ENCODE measurements at places on chromosomes 2 and 18.

DNA sequence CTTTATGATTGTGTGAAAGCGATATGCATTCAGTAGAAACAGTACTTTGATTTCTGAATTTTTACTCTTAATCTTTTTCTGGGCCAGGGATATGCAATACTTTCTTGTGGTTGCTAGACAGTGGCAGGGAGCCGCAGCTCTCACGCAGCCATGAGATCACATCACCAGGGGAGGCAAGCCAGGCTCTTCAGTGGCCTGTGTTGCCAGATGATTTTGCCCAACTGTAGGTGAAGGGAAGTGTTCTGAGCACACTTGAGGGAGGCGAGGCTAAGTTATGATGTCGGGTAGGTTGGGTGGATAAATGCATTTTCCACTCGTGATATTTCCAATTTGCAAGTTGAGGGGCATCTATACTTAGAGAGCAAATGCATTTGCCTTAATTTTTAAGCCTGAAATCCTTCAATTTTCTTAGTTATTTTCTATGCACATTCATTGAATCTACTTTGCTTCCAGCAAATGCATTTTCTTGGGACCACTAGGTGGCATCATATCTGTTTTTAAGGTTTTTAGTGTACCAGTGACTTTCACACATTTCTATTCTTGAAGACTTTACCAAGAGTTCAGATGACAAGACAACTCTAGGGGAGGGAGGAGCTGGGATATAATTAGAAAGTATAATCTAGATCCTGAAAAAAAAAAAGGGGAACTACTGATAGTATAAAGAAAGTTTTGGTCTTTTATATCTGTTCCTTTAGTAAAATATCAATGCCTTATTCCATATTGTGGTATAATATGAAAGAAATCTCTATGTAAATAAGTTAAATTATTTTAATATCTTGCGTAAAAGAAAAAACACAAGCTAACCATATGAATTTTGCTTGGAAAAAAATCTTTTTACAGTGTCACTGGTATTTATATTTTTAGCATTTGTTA lies 643.3 kb downstream of the SOCS6 start:
- DNase-seq = no peak

- DNase-seq = no peak
Observed at GRCh38 chr2:199223791-199224190, 233.9 kb downstream of the SATB2 start.

- no peak for DNase-seq
Observed at GRCh38 chr18:56284319-56284718, 354.1 kb downstream of the TXNL1 start.

GRCh38 chr18:75071484-75071785 lies 137.5 kb downstream of the PTGR3 start:
- DNase-seq = no peak

DNA sequence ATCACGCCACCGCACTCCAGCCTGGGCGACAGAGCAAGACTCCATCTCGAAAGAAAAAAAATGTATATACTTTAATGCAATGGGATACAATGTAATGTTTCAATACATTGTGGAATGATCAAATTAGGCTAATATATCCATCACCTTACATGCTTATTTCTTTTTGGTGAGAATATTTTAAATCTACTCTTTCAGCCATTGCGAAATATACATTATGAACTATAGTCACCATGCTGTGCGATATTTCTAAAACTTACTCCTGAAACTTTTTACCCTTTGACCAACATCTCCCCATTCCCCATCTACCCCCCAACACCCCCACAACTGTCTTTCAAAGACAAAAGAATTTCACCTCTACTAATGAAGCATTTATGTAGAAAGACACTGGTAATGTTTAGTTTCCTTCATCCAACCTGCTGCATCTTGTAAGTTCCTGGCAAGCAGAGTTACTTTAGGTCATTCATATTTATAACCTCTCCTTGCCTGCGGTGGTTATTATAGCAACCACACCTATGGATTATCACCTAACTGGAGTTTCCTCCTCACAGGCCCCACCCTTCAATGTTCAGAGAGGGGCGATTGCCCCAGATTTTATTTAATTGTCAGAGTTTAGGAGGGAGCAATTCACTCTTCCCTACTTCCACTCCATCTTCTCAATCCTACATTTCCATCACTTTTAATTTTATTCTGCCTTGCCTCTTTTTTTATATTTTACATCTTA lies 1.2 kb upstream of the ME2 start:
- DNase-seq = no peak

- no peak for DNase-seq
Observed at GRCh38 chr2:199982126-199982843, 26.9 kb downstream of the MAIP1 start.

DNA sequence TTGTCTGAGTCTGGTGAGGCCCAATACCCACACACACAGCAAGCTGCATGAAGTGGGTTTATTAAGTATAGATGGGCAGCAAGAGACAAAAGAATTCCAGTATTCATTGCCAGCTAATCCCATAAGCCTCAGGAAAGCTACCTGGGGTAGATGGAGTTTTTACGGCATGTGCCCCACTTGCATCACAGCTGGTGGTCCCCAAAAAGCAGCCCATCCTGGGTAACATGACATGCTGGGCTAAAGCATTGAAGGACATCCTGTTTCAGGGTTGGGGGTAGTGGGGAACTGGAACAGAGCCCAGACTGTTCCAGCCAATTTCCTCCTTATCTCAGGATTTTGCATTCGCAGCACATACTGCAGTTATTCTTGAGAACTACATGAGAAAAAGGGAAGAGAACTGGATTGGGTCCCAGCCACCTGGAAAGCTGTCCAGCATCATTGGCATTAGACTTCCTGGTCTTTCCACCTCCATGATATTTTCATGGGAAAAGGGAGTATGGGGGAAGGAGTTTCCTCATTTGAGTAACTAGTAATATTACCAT lies 240.1 kb upstream of the MMADHC start:
- DNase-seq = no peak

DNA sequence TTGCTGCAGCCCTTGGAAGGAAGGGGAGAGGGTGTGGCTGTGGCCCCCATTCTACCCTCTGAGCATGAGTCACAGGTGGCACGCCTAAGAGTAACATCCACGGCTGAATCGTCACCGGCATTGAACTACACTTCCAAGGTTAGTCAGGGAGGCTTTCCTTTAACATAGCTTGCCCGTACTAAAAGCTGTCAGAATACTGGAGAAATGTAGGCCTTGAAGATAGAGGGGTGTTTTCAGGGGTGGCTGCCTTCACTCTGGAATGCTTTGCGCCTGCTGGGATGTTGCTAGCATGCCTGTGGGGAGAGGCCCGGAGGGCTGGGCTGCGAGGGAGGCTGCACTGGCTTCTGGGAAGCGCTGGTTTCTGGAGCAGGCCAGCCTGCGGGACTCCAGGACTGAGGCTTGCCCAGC lies 333.7 kb downstream of the AGAP1 start:
- DNase-seq = no peak

DNA sequence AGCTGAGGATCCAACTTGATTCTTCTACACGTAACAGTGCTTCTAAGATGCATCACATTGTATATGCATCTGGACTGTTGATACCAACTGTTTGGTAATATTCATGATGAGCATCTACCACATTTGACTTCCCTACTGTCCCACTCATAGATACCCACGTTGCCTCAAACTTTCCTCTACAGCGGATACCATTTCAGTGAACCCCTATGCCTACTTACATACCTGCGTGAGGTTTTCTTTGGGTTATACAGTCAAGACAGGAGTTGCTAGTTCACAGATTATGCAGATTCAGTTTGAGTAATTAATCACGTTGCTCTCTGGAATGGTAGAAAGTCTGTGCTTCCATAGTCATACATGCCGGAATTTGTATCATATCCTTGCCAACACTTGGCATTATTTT lies 40.0 kb downstream of the EPC2 start:
- no peak for DNase-seq

DNA sequence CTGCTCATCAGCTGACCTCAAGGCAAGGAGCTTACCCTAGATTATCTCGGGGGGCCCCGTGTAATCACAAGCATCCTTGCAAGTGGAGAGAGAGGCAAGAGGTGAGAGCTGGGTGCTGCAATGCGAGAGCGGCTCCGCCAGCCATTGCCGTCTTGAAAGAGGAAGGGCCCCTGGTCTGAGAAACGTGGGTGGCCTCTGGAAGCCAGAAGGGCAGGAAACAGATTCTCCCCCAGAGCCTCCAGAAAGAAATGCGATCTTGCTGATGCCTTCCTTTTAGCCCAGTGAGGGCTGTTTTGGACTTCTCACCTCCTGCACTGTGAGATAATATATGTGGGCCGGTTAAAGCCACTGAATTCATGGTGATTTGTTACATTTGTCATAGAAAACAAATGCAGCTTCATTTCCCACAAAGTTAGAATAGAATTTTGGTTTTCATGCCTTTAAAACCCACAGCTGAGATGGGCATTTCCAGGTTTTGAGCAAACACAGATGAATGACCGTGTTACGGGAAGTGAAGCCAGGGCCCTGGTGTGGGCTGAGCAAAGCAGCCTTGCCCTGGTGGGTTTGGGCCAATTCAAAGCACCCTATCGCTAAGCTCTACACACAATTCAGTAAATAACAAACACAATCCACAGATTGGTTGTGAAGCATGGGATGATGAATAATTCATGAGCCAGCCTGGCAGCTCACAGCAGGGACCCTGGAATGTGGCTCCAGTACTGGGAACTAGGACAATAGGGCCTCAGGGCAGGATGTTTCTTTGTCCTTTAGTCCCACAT lies 319.9 kb upstream of the HS6ST1 start:
- DNase-seq = no peak

- no peak for DNase-seq
Observed at GRCh38 chr18:4406856-4407255, 48.3 kb downstream of the DLGAP1 start.

GRCh38 chr2:240184656-240185055 lies 44.2 kb upstream of the OTOS start:
- DNase-seq = no peak

DNA sequence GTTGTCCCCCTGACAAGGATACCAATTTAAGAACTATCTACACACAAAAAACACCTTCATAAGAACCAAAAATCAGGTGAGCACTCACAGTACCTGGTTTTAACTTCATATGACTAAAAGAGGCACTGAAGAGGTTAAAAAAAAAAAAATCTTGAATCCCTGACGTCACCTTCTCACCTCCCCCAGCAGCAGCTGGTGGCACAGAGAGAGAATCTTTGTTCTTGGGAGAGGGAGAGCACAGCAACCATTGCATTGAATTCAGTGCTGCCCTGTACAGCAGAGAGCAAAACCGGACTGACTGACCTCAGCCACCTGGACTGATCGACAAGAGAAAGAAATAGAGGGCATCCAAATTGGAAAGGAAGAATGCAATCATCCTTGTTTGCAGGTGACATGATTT lies 566.0 kb downstream of the TMX3 start:
- no peak for DNase-seq

DNA sequence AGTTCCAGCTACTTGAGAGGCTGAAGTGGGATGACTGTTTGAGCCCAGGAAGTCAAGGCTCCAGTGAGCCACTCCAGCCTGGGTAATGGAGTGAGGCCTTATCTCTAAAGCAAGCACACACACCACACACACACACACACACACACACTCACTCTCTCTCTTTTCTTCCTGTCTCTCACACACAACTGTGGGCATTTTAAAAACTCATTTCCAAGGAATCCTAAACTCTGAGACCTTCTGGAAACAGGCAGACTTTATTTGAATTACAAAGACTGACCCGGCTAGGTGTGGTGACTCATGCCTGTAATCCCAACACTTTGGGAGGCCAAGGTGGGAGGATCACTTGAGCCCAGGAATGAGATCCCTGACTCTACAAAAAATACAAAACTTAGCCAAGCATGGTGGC lies 21.3 kb downstream of the WDSUB1 start:
- no peak for DNase-seq

DNA sequence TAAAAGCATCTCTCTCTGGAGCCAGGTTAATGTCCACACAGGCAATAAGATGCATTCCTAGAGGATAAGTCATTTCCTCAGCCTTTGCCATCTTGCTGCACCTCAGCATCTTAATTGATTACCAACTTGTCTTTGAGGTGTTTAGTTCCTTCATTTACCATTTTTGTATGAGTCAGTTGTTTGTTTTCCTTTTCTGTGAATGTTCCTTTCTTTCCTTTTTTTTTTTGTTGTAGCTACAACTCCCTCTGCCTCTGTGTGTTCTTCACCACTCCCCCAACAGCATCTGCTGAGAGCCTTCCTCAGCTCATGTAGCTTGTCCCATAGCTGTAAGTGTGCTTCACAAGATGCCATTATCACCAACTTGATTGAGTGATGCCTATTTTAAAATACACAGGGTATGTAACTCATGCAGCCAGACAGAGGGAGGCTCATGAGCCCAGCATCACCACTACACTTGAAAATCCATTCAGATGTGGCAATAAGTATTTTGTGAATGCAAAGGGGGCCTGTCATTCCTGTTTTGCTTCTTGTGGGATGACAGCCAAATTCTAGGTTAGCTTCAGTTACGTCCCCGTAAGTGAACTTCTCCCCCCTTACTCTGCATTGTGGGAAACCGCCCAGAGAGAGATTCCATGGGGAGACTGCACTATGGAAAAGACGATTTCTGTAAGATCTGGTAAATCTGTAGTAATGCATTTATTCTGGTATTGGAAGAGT lies 315.9 kb upstream of the ZEB2 start:
- no peak for DNase-seq

DNA sequence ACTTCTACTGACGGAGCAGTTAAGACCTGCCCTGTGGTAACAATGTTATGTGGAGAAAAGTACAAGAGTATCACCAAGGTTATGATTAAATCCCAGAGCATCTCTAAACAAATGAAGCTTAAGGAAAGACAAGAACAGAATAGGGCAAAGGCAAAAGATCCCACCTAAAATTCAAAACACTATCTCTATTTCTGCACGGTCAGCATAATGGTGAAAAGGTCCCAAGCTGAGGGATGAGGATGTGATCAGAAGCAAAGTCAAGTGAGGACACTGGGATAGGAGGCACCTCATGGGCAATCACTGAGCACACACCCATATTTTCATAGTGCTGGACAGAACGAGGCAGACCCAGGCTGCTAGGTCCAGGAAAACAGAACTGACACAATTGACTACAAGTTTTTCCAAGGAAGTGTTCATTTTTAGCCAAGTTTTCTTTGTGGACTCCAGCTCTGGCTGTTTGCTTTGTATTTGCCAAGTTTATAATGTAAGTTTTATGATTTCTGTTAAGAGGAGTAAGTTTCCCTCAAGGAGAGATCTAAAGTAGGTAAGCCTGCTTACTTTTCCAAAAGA lies 77.8 kb downstream of the NCKAP5 start:
- DNase-seq = no peak

DNA sequence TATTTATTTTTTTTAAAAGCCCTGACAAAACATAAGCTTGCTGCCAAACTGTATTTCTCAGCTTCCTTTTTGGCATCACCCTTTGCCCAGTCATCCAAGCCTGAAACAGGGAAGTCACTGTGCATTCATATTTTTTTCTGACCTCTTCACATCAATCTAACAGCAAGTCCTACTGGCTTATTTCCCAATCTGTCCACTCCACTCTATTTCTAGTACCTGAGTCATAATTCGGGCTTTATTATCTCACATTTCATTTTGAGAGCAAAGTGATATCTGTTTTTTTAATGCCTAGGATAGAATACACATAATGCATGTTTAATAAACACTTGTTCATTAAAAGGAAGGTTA lies 5.1 kb downstream of the HNMT start:
- DNase-seq = no peak

DNA sequence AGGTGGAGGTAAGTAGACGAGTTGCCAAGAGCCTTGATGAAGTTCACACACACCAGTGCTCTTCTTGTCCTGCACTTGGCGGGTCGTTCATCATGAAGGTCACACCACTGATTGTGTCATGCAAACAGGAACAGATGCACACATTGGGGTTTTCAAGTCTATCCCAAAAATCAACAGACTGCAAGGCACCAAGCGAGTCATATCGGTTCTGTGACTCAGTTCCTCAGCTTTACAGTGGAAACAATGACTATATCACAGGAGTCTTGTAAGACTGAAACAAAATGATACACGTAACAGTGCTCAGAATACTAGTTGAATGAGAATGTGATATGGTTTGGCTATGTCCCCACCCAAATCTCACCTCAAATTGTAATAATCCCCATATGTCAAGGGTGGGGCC lies 526.9 kb upstream of the ID2 start:
- DNase-seq = no peak

Measured in anterior cingulate cortex (tissue), 58 donors.